ENCODE measurements at places on chromosomes 3 and 15.

GRCh38 chr3:25663347-25663868, 1.3 kb downstream of the TOP2B start:
- no peak for DNase-seq

GRCh38 chr3:66428733-66429132, 72.1 kb downstream of the LRIG1 start:
- no peak for DNase-seq

DNA sequence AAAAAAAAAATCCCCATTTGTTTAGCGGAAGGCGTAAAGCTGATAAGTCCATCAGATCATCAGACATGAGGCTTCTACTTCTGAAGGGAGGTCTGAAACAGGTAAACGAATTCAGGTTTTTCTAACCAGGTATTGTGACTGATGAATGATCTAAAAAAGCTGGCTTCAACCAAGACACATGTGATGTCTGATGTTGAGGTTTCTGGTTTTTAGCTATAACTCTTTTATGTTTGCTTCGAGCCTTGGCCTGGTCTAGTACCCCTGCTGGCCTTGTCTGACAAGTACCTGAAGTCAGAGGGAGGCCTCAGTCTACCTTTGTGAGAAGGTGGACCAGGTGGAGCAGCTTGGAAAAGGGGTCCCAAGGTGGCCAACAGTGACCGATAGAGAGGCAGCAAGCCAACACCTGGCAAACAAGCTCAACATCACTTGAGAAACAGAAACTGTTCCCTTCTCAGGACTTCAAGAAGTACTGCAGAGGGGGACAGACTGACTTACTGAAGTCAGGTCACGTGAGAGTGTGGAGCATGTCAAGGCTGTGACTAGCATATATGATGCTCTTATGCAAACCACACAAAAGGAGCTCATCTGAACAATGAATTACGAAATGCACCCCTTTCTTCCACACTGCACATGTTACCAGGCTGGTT, 33.0 kb upstream of the CA12 start:
- DNase-seq = no peak

DNA sequence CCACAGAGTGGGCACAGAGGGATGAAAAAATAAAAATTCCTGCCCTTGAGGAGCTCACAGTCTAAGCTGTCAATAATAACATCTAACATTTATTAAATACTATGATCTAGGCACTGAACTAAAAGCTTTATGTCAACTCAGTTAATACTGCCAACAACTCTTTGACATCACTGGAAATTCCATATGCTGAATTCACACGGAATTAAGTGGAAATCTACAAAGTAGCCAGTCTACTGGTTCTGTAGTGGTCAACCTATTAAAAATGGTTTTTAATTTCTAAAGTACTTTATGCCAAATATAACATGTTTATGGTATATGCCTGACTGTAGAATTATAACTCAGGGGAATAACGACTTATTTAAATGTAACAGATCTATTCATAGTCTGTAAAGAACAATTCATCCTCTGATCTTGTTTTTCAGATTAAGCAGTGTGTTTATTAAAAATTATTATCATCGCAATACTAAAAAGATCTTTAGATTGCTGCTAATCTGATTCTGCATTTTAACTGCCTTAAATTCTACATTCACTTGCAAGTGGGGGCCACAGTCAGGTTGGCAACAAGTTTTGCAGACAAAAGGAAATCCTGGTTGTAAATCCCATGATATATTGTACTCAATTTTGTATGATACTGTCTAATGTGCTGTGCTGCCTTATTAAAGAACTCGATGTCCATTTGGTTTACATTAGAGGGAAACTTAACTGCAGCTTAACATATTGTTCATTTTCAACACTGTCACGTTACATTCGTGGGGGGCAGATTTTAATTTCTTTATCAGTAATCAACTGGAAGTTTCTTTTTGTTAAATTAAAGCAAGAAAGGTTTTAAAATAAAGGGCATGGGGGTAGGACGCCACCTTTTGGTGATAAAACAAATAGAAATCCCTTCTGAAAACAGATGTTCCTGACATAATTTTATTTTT, 2.6 kb upstream of the FOXP1 start:
- no peak for DNase-seq

- DNase-seq = no peak
Measured at GRCh38 chr3:8338424-8338823, 163.2 kb upstream of the LMCD1 start.

- no peak for DNase-seq
Measured at GRCh38 chr15:70222606-70223005, 124.9 kb upstream of the TLE3 start.

DNA sequence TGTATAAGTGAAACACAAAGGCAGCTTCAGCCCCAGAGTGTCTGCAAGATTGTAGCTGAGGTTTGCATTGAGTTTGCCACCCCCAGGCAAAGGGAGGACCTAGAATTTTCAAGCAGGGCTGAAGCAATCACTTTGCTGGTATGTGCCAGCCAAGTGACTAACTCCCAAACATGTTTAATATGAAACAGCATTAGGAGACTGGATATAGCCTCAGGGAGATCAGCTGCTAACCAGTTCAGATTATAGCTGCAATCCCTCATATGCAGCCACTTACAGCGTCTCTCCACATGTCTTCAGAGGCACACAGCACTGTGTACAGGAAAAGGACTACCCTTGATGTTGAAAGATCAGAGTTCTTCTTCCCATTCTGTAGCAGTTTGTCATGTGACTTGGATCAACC, 38.4 kb upstream of the PPP2R3A start:
- no peak for DNase-seq

DNA sequence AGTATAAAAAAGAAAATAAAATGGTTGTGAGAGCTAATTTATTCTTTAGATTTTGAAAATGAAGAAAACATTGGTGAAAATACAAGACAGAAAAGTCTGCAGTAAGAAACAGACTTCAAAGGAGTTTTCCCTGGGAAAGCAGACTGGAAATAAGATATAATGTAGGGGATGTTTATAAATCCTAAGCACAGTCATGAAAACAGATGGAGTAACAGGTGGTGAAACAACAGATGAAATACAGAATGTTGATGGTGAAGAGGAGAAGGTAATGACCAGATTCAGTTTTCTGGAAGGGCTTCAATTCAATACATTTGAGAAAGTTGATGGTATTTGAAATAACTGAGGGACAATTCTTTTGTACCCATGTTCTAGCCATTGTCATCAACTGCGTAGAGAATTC, 353.9 kb downstream of the CHL1 start:
- DNase-seq = no peak

DNA sequence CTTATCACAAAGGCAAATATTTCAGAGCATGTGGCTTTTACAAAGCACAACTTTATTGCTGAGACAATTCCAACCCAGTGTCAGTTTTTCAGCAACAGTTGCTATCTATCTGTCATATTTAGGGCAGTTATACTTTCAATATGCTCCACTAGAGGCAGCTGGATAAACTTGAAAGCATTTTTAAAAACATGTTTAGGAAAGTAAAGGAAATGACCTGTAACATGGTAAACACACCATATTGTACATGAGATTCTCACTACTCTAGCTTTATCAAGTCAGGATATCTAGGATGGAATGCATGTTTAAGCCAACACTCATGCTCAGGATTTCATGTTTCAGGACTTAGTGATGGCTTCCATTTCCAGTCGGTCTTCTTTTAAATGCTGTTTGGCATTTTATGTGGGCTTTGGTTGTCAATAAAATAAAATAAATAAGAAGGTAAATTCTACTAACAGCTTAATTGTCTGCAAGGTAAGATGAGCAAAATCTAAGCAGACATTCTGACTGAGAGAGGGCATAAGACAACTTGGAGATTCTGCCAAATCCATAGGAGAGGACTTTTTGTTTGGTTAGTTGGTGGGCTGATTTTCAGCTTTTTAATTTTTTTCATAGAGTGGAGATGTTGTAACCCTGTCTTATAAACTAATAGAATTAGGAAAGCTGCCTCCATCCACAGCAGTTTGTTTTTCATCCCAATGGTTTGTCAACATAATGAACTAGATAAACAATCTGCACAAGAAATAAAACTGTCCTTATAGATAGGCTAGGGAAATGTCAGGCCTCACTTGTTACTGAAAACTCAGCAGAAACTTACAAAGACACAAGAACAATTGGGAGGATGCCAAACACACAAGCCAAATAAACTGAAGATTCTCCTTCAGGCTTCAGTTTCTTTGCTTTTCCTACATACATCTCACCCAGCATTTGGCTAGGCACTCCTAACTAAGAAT, 63.4 kb upstream of the CPB1 start:
- DNase-seq = peak; percentile 76

DNA sequence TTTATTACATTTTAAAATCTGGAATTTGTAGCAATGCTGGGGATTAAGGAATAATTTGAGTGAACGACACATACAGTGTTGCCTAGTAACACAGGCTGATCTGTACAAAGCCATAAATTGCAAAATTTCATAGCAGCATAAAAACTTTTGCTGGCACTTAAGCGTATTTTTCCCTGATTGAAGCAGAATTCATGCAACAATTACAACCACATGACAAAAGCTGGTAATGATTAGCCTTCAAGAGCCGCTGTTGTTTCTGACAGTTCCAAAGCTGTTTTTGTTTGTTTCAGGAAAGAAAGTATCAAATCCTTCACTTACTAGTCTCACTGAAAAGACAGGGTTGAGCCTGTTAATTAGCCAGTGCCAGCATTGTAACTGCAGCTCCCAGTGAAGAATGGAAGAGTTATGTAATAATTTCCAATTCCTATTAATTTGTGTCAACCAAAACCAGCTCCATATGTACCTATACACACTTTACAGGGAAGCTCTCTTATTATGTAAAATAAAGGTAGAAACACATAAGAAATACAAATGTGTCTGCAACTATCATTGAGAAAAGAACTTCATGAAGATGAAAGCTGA, 60.7 kb downstream of the AGTR1 start:
- DNase-seq = no peak

DNA sequence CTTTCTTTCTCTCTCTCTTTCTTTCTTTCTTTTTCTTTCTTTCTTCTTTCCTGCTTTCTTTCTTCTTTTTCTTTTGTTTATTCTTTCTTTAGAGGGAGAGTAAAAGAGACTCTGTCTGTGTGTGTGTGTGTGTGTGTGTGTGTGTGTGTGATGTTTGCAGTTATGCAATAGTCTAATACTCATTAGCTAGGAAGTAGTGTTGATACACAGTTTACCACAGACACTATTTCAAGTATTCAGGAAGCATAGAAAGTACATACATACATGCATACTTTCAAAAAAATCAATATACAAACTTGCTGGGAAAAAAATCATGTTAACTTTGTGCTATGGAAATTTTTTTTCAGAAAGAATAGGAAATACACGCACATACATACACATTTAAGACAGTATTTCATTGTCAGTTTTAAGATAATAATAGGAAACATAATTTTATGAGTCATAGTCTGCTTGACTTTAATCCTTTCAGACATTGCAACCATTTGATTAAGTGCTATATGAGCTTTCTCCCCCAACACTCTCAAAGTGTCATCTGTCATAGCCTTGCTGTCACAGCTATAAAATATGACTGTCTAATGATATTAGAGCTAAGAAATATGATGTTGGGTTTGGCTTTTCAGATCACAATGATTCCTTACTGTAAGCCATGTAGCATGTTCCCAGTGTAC, 74.9 kb upstream of the EPHA3 start:
- DNase-seq = no peak

DNA sequence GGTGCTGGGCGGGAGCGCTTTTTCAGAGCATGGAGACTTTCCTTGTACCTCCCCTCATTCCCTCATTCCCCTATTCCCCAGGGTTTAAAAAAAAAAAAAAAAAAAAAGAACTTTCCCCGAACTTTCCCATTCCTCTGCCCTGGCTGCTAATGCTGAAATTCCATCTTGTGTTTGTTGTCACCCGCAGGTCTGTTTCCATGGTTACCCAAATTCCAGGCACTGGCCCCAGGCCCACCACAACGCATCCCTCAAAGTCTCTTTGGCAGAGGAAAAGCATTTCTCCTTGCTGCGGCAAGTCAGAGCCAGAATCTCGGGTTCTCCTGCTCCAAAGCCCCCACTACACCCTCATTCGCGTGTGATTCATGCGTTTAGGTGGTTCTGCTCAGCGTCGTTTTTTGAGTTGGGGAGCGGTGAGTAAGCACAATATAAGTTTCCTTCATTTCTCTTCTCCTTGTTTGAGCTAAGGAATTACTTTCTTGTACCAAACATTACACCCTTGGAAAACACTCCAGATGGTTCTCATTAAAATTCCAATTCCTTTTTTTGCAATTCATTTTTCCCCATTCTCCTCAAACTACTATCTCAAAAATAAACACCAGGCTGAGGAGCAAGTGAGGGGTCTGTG, 21.6 kb downstream of the ANAPC13 start:
- DNase-seq = peak; percentile 92

DNA sequence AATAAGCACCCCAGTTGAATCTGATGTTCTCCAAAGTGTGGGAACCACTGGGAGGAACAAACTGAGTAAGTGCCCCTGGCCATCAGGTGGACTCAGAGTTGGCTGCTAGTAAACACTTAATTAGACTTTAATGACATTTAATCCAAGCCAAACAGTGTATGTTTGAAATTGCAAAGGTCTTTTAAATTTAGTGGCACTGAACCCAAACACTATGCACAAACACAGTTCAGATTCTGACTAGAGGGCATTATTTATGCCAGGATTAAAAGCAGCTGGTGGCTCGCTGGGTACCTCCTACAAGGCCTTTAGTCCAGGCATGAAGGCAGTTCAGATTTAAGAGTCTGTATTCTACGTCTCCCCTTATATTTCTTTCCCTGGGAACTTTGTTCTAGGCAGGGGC, 264.8 kb downstream of the CLSTN2 start:
- DNase-seq = no peak

GRCh38 chr3:151903501-151903991, 30.1 kb downstream of the SUCNR1 start:
- no peak for DNase-seq

GRCh38 chr3:174398761-174399160, 460.4 kb upstream of the NAALADL2 start:
- DNase-seq = no peak

DNA sequence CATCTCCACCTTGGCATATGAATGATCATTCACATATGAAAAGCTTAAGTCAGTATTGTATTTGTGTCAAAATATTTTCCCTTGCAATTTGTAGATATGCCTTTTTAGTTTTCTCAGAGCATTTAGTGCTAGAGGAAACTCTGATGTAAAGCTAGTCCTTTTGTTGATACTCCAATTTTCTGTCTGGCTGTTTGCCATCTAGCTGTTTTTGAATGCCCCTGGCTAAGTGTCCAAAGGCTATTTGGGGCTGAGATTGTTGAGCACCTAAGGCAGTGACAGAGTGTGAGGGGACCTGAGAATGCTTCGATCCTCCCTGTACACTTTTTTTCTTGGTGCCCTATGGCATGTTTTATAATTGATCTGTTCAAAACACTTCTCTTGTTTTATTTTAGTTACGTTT, 3.1 kb downstream of the SLC51B start:
- no peak for DNase-seq

Data from renal cortex interstitium (tissue), 15 donors.